ENCODE measurements at places on chromosomes 6 and 20.
A peak's percentile ranks its signal among the peaks of the same experiment; 100 is the strongest.

DNA sequence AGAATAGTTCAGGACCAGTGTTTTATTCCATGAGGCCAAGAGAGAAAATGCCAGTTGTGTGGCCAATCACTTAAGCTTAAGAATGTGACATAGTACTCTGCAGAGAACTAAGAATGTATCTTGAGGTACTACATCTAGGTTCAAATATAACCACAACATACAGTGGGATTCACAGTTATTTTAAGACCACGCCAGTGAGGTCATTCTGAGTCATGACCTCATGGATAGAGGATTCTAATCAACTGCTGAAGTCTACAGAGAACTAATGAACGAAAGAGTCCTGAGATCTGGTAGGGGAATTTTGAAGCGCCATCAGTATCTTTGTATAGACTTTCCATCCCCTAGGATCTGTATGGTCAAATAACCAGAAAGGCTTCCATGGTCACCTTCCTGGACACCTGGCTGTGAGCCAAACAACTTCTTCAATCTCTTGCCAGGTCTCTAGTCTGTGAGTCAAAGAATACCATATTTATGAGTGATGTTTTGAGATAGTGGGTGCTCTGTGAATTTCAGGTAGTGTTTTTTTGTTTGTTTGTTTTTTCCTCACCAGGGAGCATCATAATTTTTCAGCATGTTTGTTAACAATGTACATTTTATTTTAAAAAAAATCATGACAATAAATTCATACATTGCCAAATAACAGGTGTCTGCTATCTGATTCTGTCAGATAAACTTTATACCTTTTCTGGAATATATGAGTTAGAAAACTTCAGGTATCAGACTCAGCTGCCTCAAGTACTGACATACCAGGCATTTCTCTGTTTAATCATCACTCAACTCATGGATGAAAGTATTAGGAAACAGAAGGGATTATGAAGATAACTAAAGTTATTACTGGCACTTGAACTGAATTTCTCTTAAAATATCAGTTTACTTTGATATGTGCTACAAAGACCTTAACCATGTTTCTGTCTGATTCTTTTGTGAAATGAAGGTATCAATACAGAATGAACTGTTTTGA is 217.9 kb downstream of the PLCB4 start:
- DNase-seq: no peak

GRCh38 chr6:7974938-7975763 is 64.6 kb upstream of the TXNDC5 start:
- no peak for DNase-seq

DNA sequence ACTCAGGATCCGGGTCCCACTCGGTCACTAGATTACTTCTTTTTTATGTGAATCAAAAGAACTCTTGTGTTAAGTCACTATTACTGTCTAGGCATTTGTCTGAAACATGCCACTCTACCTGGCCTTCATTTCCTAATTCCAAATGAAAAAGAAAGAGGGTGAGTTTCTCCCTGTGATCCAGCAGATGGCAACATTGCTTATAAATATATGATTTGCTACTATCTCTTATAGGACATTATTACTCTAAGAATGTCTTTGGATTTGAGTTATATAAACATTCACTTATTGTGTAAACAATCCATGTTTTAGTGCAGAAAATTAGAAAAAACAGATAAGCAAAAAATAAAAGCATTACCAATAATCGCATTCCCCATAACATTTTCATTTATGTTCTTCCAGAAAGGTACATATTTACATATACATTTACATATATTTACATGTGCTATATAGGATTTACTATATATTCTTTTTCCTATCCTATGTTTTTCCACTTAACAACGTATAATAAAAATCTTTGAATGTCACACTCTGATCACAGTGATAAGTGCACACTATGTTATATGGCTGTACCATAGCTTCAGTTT is 66.9 kb downstream of the FAXC start:
- no peak for DNase-seq

DNA sequence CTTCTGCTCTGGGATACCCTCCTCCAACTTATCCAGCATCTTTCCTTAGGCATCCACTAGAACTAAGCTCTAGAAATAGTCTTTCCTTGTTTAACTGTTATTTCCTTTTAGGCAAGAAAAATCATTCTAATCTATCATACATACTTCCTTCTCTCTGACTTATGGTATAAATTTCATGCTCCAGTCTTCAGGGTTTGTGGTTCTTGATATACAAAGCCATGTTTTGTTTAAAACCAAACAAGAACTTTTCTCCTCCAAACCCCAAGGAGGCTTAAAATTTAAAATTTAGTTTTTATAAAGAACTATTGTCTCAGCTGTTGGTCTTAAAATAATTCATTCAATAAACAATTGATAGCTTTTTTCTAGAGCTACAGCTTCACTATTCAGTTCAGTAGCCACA is 77.2 kb downstream of the CD164 start:
- DNase-seq: no peak

DNA sequence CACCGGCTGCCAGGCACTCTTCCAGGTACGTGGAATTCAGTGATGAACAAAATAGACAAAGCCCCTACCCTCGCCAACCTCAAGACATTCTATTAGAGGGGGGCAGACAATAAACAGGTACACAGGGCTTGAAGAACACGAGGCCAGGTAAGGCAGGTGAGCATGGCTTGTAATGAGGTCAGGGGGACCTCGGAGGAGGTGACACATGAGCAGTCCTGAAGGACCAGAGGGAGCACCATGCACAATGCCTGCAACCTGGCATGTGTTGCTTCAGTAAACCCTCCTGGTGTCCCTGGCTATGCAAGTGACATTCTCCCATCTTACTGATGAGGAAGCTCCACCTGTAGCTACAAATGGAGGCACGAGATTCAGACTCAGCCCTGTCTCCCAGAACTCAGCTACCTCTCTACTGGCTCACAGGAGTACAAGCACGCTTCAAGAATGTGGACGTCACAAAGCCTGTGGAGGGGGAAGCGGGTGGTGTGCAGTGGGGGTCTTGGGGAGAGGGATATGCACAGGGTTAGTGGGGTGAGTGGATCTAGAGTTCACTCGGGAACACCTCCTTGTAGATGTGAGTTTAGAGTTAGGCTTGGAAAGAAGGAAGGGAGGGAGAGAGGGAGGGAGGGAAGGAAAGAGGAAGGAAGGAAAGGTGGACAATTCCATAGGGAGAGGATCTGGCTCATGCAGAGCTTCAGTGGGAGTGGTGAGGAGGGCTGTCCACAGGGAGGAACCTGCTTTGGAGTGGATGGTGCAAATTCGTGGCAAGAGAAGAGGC is 7.6 kb upstream of the MAPK13 start:
- no peak for DNase-seq

GRCh38 chr20:47276851-47277534 is 79.5 kb downstream of the ZMYND8 start:
- DNase-seq: no peak

- no peak for DNase-seq
Observed at GRCh38 chr6:131225127-131225526, 89.9 kb downstream of the AKAP7 start.

- DNase-seq: no peak
Observed at GRCh38 chr6:163589387-163589786, 174.9 kb downstream of the QKI start.

DNA sequence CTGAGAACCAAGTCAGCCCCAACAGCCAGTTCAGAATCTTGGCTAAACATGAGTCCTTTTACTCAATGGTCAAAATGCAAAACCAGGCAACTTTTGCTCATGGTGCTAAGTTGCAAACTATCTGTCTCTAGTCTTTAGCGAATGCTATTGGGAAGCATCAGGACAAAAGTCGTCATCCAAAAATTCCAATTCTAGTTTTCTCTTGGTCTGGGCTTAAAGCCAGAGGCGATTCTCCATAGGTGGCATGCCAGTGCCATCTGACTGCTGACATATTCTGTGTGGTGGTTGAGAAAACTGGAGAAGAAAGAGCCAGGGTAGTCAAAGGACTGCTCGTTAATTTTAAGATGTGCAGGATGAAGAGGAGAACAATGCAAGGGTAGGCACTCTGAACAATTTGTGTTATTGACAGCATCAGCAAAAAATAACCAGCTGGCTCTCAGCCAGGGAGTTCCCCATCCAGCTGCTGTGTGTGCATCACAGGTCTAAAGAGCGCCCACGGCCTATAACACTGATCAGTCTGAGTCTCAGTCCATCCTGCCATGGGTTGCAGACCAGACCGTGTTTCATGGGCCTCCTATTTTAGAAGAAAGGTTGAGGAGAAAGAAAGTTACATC is 313.6 kb downstream of the ALDH8A1 start:
- DNase-seq: peak; percentile 22

DNA sequence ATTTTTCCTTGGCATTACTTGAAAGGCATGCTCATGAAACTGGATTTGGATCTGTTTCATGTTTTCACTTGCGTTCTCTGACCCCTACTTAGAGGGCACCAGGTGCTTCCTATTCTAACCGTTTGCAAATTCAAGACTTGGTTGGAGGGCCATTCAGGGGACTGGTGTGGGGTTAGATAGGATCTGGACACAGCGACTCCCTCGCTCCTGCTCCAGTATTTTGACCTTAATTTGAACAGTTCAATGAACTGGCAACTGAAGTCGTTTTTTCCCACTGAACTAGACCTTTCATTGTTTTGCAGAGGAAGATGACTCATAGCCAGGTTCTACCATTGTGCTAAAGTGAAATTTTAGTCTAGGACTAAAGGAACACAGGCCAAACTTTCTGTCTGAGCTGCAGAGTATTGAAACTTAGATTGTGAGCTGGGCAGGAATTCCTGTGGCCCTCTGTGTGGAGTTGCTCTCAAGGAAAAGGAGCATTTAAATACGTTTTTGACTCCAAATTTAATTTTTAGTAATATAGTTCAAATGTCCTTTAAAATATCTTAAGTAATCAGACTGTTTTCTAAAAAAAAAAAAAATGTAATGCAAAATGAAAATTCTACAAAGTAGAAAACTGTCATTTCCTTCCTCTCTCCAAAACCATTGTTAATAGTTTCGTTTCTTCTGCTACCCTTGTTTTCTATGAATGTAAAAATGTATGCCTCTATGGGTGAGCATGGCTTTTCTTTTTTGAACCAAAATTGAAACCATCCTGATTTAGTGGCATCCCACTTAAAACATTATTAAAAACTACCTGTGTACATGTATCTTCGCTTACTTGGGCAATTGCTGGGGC is 64.8 kb downstream of the UTRN start:
- DNase-seq: no peak

GRCh38 chr6:46491201-46491627 is at the start of gene RCAN2:
Gene RCAN2 (minus strand): TSS chr6:46491449.
- DNase-seq: no peak

GRCh38 chr6:82397962-82398692 is 34.5 kb downstream of the TPBG start:
- no peak for DNase-seq

Measured in effector memory CD4-positive, alpha-beta T cell (primary cell).